ENCODE measurements at places on chromosomes 6 and 20.
A peak's percentile ranks its signal among the peaks of the same experiment; 100 is the strongest.

GRCh38 chr6:44367681-44368080, 19.8 kb upstream of the CDC5L start:
- DNase-seq, result no peak

DNA sequence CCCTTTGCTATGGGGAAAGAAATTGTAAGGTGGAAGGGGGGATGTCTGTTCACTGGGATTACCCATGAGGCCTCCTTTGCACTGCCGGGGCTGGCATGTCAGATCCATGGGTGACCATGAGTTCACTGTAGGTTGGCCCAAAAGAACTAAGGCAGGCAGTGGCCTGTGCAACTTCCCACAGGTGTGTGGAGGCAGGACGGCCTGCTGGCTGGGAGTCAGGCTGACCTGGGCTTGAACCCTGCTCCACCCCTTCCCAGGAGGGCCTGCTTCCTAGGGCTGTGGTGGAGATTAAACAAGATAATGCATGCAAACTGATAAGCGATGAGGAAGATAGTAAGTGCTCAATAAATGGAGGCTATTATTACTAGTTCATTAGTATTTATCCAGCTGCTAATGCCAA, 163.0 kb downstream of the EYA2 start:
- no peak for DNase-seq

- no peak for DNase-seq
These were observed 363.1 kb upstream of the NOX3 start for GRCh38 chr6:155818698-155819097.

DNA sequence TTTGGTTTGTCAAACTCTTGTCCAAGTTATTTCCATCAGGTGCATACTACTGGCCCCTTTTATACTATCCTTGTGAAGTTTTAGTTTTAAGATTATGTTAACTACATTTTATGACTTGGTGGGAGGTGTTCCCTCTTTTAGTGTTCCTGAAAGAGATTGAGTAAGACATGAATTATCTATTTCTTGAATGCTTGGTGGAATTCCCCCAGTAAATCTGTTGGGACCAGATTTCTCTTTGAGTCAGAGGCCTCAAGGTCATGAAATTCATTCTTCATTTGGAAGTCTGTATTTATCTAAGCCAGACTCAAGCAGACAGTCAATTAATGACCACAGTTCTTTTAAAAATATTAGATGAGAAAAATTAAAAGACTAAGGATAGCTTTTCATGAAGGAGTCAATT, 81.3 kb downstream of the MOXD1 start:
- peak; percentile 29 for DNase-seq

DNA sequence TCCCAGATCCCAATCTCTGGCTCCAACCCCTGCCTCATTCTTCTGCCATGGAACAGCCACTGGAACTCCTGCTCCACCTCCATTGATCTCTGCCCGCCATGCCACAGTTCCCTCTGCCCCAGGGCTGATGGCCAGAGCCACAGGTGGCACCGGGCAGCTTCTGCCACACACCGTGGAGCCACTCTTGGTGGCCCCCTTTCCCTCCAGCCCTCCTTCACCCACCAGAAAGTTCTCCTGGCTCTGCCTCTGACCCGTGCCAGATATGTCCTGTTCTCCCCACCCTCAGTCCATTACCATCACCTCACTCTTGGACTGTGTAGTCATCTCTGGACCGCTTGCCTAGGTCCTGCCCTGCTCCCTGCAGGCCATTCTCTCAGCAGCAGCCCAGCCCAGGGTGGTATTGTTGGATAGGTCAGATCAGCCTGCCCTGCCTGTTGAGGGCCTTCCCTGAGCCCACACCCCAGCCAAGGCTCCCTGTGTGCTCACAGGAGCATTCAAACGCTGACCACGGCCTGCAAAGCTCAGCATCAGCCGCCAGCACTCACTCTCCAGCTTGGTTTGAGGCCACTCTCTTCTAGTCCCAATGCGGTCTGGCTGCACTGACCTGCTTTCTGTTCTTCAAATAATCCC, 16.8 kb upstream of the SYNDIG1 start:
- DNase-seq, result no peak

DNA sequence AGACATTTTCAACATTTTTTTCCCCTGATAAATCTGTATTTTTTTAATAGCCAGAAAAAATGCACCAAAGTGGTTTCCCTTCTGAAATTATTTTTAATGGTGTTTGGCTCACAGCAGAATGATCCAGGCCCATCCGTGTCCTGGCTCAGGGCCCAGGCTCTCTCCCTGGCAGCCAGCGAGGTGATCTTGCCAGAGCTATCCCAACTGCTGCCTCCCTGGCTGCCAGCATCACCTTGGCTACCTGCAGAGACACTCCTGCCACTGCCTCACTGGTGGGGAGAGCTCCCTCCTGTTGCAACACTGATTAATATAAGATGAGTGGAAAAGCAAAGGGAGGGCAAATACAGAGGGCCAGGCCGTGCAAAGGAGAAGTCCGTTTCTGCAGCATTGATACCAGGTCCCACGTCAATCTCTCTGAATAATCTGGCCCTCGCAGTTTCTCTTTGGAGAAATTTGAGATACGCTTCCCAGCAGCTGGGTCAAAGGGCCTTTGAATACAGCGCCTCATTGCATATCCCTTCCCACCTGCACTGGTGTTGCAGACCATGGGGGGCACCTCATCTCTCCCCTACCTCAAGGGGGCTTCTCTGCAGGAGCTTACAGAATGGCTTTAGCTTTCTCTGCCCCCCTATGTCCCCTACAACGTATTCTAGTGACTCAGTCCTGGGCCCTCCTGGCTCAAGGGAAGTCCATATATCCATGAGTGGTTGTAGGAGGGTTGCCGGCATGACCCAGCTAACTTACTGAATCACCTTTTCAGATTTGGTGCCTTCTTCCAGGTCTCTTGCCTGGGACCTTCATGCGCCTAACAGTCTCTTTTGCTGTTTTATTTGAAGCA, 12.8 kb upstream of the DSTN start:
- no peak for DNase-seq

DNA sequence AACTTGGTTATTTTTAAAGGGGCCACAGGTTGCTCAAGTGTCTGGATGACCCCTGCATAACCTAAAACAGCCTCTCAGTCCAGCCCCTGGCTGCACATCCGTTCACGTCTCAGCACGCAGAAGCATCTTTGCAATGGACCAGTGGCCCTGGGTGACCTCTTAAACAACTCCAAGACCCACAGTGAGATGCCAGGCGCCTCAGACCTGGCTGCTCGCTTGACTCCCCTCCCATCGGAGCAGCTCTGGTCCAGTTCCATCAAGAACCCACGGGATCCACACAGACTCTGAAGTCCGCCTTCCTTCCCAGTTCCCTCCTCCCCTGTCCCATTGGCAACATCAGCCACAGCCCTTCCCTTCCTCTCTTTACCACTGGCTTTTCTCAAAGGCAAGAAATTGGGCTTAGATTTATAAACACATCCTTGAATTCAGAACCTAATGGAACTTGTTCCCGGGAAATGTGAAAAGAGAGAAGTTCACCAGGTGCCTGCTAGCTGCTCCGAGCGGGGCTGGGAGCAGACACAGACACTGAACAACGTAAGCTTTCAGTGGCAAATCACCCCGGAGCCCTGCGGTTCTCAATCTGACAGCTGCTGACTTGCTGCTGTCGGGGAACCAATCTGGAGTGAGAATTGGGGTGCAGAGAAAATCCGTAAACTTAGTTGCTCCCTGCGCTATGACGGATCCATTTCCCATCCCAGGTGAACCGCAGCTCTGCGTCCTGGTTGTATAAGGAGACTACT, 39.6 kb upstream of the MPC1 start:
- DNase-seq, result no peak

DNA sequence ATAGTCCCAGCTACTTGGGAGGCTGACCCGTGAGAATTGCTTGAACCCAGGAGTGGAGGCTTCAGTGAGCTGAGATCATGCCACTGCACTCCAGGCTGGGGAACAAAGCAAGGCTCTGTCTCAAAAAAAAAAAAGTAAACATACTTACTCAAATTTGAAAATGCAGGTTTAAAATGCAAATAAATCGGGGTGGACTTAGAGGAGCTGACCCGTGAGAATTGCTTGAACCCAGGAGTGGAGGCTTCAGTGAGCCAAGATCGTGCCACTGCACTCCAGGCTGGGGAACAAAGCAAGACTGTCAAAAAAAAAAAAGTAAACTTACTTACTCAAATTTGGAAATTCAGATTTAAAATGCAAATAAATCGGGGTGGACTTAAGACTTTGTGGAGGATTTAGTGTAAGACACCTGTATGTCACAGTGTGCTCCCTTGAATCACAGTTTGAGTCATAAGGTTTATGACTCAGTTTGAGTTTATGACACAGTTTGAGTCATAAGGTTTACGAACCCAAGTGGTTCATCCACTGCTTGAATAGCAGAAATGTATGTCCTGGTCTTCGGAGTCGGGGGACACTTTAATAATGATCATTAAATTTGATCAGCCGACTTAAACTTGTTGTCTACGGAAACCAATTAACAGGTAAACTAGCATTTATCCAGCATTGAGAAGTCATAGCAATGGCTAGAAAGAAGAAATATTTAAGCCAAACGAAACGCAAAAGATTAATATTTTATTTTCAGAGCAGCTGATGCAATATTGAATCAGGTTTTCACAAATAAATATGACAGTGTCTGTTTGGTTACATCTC, 6.8 kb upstream of the MRPS10 start:
- DNase-seq, result peak; percentile 74

GRCh38 chr6:119511024-119511423, 161.5 kb upstream of the MAN1A1 start:
- DNase-seq, result no peak

- no peak for DNase-seq
These were observed 24.8 kb upstream of the VSTM2L start for GRCh38 chr20:37877832-37878772.

- no peak for DNase-seq
These were observed 116.6 kb downstream of the CRYBG1 start for GRCh38 chr6:106477146-106477545.

DNA sequence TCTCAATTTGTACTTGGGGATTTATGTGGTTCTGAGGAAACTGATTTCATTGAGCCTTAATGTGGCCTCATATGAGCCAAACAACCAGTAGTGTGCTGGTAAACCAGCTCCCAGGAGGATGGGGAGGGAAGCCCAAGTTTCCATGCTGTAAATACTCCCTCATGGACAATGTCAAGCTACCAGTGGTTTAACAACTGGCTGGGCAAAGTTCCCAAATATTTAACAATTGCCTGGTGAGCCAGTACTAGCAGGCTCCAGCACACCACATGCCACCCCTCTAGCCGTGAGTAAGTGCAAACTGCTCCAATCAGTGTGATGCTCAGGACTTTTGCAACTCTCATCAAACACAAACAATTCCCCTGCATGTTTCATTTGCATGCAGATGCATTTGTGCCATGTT, 19.2 kb upstream of the CDKN1A start:
- DNase-seq, result peak; percentile 60

DNA sequence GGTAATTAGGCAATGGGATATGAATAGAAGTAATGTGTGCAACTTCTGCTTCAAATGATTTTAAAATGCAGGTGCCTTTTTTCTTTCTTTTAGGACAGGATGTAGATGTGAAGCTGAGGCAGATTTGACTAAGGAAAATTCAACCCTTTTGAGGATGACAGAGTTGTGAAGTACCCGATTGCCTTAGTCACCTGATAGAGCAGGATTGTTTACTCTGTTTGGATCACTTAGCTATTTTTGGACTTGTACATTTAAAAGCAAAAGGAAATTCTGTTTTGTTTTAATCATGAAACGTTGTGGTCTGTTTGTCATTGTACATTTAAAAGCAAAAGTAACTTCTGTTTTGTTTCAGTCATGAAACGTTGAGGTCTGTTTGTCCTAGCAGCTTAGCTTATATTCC, 143.4 kb downstream of the FAM83B start:
- no peak for DNase-seq

DNA sequence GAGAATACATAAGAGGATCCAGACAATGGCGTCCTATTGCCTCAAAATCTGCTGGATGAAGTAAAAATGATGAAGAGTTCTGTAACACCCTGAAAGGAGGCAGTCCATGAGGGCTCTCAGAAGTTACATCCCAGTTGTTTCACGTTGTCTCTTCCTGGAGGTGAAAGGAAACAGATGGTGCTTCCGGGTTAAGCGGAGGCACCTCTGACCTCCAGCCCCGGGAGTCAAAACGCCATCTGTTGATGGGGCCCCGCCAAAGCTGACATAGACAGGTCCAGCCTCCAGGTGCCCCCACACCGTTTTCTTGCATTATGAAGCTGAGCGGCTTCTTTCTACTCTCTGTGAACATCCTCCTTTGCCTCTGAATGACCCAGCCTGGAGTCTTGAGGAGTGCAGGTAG, 9.5 kb downstream of the SEMG2 start:
- DNase-seq, result no peak

DNA sequence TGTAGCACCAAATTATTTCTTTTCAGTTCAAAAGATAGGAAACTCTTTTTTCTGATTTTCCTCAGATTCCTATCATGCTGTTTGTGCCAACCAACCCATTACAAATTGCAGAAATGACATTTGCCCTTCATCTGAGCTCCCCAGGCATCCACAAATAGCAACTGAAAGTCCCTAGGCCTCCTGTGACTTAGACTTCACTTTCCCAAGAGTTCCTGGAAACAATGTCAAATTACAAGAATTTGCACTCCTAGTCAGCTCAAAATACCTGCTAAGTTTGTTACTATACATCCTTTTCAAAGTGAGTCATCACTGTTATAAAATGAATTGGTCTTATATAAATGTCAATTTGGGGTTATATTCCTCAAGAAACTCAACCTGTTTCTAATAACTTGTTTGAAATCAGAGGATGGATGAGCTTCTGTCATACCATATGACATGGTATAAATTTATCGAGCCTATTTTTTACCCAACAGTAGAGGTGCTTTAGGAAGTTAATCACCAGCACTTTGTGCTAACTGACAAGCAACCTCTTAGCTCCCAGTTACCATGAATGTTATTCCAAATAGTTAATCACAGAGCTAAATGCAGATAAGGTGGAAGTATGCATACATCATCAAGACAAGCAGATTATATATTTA, 256.5 kb downstream of the HACE1 start:
- no peak for DNase-seq

GRCh38 chr20:37279820-37280219, 9.6 kb upstream of the MANBAL start:
- no peak for DNase-seq

DNA sequence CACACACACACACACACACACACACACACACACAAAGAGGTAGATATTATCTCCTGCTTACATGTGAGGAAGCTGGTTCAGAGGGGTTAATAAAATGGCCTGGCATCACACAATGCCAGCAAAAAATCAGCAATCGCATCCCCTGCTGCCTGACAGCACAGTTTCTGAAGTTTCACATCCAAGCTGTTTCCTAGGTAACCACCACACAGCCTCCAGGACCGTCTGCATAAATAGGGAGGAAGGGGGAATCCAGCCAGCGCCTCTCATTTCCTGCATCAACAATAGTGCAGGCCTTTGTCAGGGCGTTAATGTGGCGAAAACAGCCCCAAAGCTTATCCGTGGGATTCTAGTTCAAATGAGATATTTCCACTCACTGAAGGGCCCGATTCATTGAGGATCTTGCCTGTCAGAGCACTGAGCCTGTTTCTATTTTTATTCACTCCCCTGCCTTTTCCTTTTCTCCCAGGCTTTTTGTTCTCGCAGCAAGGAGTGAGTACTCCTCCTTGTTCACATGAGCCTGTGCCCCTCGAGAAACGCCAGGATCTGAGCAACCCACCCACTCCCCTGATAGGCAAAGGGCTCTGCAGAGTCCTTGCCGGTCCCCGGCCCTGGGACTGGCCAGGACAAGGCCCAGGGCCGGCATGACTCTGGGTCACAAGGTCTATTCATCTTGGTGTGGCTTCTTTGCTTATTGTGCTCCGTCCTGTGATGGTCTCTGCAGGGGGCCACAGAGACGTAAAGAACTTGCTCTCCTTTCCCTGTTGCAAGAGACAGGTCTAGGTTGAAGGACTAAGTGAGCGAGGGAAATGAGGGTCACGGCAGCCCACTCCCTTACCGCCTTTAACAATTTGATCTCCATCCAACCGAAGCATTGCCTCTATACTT, 32.7 kb downstream of the TUBB2B start:
- DNase-seq, result no peak

- DNase-seq, result no peak
These were observed 152.6 kb upstream of the HDDC2 start for GRCh38 chr6:125454351-125454750.
